ENCODE measurements at places on chromosomes 5 and 9.

- no peak for DNase-seq
Observed at GRCh38 chr5:116750631-116751580, 176.3 kb upstream of the SEMA6A start.

DNA sequence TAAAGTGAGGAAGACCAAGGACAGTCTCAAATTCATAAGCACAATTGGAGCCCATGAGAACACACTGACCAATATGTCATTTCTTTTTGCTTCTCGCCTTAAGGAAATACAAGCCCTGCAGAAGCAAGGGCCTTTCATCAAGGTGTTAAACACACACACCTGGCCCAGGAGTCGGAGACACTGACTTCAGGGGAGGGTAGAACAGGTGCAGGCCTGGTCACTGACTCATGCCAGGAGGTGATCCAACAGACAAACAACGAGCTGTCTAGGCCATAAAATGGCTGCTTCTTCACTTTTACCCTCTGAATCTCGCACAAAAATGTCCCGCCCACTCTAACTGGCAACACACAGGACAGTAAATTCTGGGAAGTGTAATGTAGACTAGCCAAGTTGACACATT is 62.7 kb downstream of the RGMB start:
- DNase-seq: no peak

GRCh38 chr5:124869426-124870033 is 123.1 kb upstream of the ZNF608 start:
- DNase-seq: no peak

GRCh38 chr5:110726249-110727024 is at the start of gene TMEM232:
TSS of gene TMEM232 (minus strand) at chr5:110726671. CDS start at chr5:110667352, 59,319 bp downstream.
- peak; percentile 78 for DNase-seq

DNA sequence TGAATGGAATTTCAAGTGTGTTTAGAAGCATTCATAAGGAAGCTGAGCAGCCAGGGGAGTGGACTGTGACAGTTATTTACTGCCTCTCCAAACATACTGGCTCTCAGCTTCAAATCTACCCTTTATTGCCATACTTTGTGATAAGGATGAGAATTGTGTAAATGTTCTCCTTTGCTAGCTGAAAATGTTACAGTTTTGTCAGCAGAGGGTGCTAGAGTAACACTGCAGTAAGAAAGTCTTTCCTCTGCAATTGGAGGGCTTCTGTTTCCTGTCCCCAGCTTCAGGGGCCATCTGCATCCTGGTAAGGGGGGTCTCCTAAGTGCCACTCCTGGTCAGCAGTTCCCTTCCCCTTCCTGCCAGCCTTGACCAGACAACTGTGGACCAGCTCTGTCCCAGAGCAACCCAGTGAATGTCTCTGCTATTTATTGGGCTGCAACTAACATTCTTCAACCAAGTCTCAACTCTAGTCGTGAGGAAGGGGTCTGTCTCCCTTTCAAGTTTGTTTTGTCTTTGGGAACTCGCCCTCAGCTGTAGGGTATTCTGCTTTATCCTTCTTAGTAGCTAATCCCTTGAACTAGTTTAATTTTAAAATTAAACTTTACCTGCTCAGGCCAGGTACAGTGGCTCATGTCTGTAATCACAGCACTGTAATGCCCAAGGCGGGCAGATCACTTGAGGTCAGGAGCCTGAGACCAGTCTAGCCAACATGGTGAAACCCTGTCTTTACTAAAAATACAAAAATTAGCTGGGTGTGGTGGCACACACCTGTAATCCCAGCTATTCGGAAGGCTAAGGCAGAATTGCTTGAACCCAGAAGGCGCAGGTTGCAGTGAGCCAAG is 45.3 kb downstream of the RAPGEF6 start:
- DNase-seq: peak; percentile 74

- no peak for DNase-seq
Observed at GRCh38 chr5:1526190-1526631, 2.5 kb upstream of the LPCAT1 start.

GRCh38 chr9:34579104-34579807 is 10.3 kb downstream of the CNTFR start:
- no peak for DNase-seq

GRCh38 chr5:139964266-139964993 is 78.7 kb downstream of the NRG2 start:
- no peak for DNase-seq

DNA sequence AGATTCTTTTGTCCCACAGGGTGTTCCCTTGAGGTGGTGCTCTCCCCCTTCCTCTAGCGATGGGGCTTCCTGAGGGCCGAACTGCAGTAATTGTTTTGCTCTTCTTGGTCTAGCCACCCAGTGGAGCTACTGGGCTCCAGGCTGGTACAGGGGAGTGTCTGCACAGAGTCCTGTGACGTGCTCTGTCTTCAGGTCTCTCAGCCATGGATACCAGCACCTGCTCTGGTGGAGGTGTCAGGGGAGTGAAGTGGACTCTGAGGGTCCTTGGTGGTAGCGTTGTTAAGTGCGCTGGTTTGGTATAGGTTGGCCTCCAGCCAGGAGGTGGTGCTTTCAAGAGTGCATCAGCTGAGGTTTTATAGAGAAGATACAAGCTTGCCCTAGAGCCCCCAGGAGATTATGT is 20.4 kb upstream of the CEP72 start:
- no peak for DNase-seq

- no peak for DNase-seq
Observed at GRCh38 chr9:136116360-136117098, 2.1 kb downstream of the TMEM250 start.

- DNase-seq: peak; percentile 10
Observed at GRCh38 chr9:99635032-99635431, 186.7 kb upstream of the NR4A3 start.

- peak; percentile 63 for DNase-seq
Observed at GRCh38 chr5:145903867-145904266, 31.1 kb upstream of the GRXCR2 start.

- no peak for DNase-seq
Observed at GRCh38 chr5:66739021-66739420, 142.8 kb downstream of the MAST4 start.

- no peak for DNase-seq
Observed at GRCh38 chr9:96186591-96187011, 115.4 kb downstream of the HSD17B3 start.

GRCh38 chr5:144042156-144042555 is 128.3 kb downstream of the YIPF5 start:
- no peak for DNase-seq

- DNase-seq: no peak
Observed at GRCh38 chr9:76023715-76024195, 133.3 kb downstream of the PCSK5 start.

- DNase-seq: no peak
Observed at GRCh38 chr9:83154821-83155220, 91.9 kb upstream of the RASEF start.

- DNase-seq: no peak
Observed at GRCh38 chr9:27487927-27488326, 36.2 kb upstream of the IFNK start.

DNA sequence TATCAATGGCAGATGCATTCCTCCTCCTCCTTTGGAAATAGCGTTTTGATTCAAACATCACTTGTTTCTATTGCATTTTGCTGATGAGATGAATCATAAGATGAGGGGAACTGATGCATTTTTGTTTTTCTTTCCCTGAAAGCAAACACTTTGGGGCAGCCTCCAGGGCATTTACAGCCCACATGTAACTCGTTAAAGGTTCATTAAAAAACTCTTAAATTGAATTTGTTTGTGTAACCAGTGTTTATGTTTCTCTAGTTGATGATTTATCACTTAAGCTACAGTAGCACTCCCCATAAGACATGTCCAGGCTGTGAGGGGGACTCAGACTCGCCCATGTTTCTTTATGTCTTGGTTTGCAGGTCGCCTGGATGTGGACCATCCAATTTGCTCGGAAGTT is 246.1 kb upstream of the ANKH start:
- DNase-seq: no peak

DNA sequence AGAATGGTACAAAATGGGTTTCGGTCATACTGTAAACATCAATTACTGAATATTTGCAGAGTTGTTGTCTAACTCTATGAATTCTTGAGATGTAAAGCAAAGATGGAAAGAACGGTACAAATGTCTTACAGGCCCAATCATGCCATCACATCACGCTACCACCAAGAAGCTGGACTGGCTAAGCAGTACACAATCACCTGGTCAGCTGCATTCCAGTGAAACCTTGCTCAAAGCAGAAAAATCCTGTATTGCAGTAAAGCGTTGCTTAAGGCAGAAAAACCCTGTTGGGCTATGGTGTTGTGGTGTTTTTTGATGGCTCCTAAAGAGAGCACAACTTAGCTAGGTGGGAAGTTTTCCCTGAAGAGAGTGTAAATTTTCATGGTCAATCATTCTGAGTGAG is 112.6 kb upstream of the RASA1 start:
- no peak for DNase-seq

DNA sequence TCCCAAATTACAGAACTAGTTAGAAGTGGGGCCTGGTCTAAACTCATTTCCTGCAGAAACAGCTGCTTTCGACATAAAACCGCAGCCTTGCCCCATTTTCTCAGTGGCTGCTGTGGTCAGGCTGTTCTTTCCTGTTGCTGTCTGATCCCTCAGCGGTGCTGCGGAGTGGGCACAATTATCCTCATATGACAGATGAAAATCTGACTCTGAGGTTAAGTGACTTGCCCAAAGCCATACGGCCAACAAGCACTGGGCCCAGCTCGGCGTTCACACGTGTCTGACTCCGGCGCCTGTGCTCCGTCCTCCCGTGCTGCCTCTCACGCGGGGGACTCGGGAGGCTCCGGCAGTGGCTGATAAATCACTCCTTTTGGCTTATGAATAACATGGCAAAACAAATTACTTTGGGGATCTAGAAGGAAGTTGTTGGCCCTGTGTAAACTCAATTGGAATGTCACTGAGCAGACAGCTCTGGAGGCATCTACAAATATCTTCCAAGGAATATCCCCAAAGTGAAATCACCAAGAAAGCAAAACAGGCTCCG is 142.6 kb upstream of the LMX1B start:
- peak; percentile 52 for DNase-seq

DNA sequence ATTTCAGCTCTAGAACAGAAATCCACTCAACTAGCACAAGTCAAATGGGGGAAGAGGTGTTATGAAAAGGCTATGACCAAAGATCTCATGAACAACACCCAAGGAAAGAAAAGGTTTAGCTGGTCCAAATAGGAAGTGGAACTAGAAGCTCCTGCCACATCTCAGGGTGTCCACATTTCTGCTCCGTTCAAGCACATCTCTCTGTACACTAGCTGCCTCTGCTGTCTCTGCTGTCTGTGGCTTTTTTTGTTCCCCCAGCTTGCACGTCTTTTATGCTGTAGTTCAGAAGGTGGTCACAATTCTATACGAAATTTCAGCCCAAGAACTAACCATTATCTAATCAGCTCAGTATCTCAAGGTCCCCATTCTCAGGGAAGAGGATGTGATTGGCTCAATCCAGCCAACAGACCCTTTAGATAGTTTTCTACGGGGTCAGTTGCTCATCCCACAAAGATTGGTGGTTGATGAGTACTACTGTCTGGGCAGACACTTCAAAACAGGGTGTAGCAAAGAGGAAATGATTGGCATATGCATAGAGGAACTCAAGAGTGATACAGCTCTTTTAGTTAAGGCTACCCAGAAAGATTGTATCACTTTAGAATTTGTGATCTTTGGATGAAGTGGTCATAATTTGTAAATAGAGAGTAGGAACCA is 44.0 kb downstream of the FANCC start:
- no peak for DNase-seq

GRCh38 chr9:76351006-76351405 is 43.2 kb downstream of the RFK start:
- DNase-seq: no peak

DNA sequence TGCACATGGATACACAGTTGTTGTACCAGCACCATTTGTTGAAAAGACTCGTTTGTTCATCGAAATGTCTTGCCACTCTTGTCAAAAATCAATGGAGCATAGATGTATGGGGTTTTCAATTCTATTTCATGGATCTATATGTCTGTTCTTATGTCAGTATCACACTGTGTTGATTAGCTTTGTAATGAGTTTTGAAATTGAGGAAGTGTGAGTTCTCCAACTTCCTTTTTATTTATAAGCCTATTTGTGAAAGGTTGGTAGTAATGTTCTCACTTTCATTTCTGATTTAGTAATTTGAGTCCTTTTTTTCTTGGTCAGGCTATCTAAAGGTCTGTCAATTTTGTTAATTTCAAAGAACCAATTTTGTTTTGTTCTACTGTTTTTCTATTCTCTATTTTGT is 26.1 kb downstream of the ZNF510 start:
- no peak for DNase-seq

DNA sequence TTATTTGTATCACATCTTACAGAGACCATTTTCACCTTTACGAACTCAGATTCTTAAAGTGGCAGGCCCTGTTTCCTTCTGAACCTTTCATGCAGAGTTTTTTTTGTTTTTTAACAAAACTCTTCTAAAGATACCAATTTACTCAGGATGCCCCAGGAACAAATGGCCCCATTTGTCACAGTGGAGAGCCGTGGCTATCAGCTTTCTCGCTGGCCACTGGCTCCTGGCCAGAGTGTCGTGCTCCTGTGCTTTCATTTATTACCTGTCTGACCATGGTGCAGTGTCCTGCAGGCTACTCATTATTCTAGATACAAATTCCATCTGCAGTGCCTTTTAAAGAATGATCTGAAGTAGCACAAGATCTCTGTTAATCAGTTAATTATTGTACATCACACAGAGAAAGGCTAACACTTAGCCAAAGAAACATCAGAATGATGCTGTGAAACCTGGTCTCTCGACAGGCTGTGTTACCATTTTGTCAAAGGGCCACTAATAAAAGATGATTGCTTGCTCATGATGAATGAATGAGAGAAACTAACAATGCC is 27.8 kb downstream of the ADRA1B start:
- no peak for DNase-seq

GRCh38 chr5:130164966-130165365 is 260.7 kb downstream of the CHSY3 start:
- DNase-seq: no peak

DNA sequence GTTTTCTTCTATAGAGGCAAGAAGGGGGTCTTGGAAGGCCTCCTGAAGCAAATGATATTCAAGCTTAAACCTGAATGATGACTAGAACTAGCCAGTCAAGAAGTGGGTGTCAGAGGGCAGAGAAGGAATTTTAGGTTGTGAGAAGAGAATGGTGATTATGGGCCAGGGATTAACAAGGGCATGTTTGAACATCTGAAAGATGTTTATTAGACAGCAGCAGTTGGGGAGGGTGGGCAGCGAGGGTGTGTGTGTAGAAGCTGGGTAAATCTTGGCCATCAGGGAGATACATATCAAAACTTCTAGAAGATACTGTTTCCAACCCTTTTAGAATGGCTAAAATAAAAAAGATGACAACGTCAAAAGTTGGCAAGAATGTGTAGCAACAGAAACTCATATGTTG is 54.5 kb downstream of the MAN2A1 start:
- no peak for DNase-seq

DNA sequence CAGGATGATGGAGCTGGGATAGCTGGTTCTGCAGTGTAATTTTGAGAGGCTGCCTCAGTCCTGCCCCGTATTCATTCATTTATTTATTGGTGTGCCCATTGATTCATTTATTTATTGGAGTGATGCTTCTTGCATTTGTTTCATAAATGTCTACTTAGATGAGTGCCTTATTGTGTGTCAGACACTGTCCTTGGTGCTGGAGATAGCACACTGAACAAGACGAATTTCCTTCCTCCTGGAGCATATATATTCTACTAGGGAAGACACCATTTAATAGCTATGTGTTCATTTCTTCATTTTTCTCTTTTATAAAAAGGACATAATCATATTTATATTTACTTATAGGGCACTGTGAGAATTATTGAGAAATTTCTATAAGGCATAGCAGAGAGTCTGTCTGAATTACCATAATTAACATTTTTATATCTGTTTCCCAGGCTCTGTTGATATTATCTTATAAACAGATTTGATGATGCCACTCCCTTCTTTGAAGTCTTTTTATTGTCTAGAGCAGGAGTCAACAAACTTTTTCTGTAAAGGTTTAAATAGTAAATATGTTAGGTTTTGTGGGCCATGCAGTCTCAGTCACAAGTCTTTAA is 433.9 kb upstream of the ZNF608 start:
- peak; percentile 37 for DNase-seq

All from IMR-90 (cell line).